ENCODE measurements at places on chromosomes 3 and 15.

DNA sequence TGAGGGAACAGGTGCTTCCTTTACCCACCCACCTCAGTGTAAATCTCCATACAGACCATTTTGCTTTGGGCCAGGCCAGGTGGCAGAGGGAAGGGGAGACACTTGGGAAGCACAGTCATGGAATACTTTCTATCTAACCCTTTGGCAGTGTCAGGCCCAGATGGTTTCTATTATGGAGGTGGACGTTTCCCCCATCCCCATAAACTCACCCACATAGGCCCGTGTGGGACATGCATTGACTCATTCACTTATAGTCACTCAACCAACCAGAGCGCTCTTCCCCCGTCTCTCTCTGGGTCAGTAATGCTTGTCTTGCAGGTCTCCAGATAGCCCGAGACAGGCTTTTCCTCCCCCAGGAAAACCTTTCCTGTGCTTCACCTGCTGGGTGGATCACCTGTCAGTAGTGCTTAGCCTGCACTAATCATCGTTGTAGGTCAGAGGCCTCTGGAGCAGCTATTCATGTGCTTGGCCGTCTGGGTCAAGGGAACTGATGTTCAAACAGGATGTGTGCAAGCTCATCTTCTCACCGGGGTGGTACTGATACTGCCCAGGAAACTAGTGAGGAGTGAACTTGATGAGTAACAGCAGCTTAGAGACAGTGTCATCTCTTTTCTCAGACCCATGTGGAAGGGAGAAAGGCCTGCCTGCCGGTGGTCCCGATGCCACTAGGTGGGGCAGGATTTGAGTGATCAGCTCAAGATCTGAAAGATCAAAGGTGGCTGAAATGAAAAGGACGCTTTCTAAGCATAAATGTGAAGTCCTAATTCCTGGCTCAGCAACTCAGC is 67.1 kb downstream of the CEMIP start:
- DNase-seq = no peak

- DNase-seq = no peak
These were observed 25.3 kb upstream of the HRH1 start for GRCh38 chr3:11128682-11129632.

DNA sequence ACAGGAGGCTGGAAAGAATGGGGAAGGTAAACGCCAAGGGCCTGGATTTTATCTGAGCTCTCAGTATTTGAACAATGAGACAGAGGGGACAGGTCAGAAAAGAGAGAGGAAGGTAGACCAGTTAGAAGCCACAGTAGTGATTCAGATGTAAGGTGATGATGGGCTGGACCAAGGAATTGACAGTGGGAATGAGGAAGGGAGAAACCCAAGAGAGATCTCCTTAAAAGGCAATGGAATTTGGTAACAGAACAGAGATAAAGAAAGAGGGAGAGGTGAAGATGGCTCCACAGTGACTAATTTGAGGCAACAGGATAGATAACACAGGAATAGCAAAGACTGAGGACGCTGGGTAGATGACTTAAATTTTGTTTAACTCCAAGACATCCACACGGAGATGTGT is 11.4 kb upstream of the HEG1 start:
- DNase-seq = no peak

DNA sequence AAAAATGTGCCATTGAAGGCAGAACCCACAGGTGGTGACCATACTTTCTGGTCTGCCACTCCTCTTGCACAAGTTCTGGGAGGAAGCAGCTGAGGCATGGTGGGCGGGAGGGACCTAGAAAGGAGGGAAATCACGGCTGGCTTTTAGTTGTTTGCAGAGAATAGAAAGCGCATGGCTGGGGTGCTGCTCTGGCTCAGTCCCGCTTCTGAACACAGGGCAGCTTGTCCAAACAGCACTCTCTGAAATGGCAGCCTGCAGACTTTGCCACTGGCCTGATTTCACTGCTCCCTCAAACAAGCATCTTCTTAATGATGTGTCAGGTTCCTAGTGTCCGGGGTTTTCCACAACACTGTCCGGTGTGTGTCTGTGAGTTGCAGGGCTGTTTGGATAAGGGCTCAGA is 76.7 kb downstream of the AAGAB start:
- no peak for DNase-seq

DNA sequence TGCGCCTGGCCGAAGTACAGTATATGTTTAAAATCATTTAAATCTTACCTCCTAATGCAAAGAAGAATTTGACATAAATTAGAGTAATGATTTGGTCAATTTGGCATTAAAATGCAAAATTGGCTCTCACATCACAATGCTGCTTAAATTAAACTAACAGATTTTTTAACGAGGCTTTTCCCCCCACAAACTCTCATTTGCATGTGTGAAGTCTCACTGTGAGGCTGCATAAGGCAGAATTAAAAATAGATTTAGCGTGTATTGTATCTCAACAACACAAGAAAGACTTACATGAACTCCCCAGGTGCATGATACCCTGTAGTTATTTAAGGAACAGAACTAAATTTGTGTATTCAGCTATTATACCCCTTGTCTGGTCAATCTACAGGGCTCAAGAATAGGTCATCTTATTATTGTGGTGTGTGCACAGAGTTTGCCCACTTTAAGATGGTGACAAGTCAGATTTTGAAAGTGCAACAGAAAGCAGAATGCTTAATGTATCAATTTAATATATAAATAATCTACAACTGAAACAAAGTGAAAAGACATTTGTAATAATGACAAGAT is 897.9 kb downstream of the EPHA3 start:
- no peak for DNase-seq

DNA sequence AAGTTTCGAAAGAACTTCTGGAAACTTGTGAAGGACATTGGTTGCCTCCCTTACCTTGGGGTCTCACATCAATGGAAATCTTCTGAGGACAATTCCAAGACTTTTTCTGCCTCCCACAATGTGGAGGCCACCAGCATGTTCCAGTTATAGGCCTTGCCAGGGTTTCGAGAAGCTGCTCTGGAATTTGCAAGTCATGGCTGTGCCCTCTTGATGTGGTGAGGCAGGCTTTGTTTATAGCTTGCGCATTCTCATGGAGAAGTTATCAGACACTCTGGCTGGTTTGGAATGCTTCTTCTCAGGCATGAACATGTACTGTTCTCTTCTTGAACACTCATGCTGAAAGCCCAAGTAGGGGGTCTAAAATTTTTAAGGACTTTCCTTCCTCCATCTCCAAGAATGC is 4.1 kb downstream of the CXCR6 start:
- DNase-seq = no peak

GRCh38 chr15:93217343-93217742 is 128.3 kb upstream of the RGMA start:
- DNase-seq = no peak

- DNase-seq = no peak
These were observed 50.3 kb upstream of the SLC6A6 start for GRCh38 chr3:14352002-14352627.

- DNase-seq = no peak
These were observed 1286.6 kb upstream of the ALCAM start for GRCh38 chr3:104080088-104080626.

DNA sequence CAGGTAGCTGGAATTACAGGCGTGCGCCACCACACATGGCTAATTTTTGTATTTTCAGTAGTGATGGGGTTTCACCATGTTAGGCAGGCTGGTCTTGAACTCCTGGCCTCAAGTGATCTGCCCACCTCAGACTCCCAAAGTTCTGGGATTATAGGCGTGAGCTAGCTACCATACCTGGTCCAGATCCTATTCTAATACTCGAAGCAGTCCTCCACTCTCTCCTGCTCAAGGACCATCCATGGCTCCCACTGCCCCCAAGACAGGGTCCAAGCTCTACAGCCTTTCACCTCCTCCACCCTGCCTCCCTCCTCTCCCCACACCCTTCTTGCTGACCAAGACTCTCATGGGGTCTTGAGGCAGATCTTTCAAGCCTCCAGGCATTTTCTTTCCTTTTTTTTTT is 12.6 kb upstream of the GRIP2 start:
- no peak for DNase-seq

- DNase-seq = no peak
These were observed 11.2 kb downstream of the MYD88 start for GRCh38 chr3:38149708-38150107.

DNA sequence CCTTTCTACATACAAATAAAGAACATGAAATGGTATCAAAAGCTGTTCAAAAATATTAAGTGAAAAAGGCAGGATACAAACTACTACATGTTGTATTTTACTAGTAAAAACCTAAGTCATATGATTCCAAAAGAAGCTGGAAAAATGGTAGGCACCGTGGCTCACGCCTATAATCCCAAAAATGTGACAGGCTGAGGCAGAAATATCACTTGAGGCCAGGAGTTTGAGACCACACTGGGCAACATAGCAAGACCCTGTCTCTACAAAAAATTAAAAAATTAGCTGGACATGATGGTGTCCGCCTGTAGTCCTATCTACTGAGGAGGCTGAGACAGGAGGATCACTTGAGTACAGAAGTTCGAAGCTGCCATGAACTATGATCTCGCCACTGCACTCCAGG is 1.7 kb downstream of the EMC7 start:
- no peak for DNase-seq

GRCh38 chr3:66582721-66583423 is 82.0 kb upstream of the LRIG1 start:
- peak; percentile 66 for DNase-seq

DNA sequence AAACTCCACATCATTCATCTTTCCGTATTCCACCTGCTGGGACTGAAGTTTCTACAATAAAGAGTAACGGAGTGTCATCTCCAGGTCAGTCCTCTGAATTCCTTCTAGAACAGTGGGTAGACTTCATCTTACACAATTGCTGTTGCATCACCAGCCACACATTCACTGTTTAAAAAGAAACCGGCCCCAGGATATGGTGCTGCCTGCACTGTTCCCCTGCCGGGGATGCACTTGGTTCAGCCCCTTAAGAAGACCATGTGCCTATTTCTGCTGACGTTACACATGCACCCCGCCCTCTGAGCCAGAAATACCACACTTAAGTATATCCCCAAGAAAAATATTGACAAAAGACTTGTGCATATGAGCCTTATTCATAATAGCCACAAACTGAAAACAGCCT is 233.4 kb downstream of the FEZF2 start:
- no peak for DNase-seq

GRCh38 chr3:180267202-180267843 is 230.6 kb upstream of the PEX5L start:
- DNase-seq = peak; percentile 19

GRCh38 chr3:168548719-168549118 is 453.0 kb upstream of the GOLIM4 start:
- no peak for DNase-seq

DNA sequence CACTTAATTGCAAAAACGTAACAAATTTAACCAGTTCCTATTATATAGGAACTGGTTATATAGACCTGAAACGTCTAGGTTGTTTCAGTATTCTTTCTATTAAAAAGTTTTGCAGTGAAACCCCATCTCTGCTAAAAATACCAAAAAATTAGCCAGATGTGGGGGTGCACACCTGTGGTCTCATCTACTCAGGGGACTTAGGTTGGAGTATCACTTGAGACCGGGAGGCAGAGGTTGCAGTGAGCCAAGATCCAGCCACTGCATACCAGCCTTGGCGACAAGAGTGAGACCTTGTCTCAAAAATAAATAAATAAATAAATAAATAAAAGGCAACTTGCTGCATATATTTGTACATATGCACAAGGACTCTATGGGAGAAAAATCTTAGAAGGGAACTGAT is 387.0 kb downstream of the TUSC7 start:
- DNase-seq = no peak

DNA sequence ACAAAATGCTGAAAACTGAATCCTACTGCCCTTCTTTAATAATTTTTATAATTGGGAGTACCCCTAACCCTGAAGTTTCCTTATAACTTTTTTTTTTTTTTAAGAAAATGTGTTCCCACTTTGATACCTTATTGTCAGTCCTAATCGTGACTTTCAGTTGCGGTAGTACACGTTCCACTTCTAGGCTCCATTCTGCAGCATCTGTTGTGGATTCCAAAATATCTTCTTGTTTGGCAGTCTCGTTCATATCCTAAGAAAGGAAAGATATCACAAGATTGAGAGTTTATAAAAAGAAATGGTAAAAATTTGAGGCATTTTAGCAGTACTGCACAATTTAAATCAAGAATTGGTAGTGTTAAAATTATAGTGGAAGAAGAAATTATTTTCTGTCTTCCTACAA is 30.8 kb downstream of the IFT57 start:
- no peak for DNase-seq

GRCh38 chr3:175457301-175457700 is 598.2 kb downstream of the NAALADL2 start:
- no peak for DNase-seq

- no peak for DNase-seq
These were observed 42.0 kb upstream of the MEIS2 start for GRCh38 chr15:37142371-37142770.

- peak; percentile 8 for DNase-seq
These were observed 10.4 kb downstream of the SLC12A8 start for GRCh38 chr3:125202197-125202596.

GRCh38 chr15:69887009-69887408 is 210.7 kb downstream of the TLE3 start:
- DNase-seq = no peak

GRCh38 chr15:38073178-38073946 is 138.9 kb downstream of the TMCO5A start:
- no peak for DNase-seq

- no peak for DNase-seq
These were observed 32.7 kb downstream of the KCNMB2 start for GRCh38 chr3:178568911-178569310.

DNA sequence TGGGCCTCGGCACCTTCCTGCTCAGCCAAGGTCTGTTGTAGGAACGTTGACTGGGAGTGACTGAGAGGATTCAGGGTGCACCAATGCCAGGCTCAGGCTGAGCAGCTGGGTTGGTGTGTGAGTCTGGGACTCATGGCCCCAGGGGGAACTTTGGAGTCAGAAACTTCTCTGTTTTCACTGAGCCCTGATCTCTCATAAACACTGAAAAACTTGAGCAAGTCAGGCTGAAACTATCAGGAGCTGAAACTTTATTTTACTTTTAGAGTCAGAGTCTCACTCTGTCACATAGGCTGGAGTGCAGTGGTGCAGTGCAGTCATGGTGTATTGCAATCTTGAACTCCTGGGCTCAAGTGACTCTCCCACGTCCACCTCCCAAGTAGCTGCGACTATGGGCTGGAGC is 3.0 kb downstream of the TRAK1 start:
- no peak for DNase-seq

GRCh38 chr3:49803465-49804140 is 542 bp downstream of the INKA1 start:
- DNase-seq = peak; percentile 41

GRCh38 chr3:52872245-52872644 is 25.1 kb downstream of the STIMATE start:
- DNase-seq = no peak
